ENCODE measurements at places on chromosomes 7 and 10.

DNA sequence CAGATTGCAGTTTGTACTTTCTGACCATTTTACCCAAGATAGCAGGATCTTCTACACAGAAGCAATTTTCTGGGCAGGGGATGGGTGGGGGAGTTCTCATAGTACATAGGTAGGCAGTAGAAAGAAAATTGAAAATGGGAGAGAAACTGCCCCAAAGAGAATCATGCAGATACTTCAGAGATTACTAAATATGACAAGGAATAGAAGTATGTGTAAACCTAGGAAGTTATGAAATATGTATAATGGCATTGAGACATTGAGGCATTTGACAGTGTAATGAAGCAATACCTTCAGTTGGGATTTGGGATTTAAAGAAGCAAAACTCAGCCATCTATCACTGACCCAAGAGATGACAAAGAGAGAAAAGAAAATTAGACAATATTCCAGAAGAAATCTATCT lies 233.0 kb downstream of the PTN start:
- DNase-seq = peak; percentile 24

- no peak for DNase-seq
Measured at GRCh38 chr7:36416251-36416650, 26.6 kb downstream of the ANLN start.

- no peak for DNase-seq
Measured at GRCh38 chr7:157313645-157314044, 23.2 kb upstream of the DNAJB6 start.

GRCh38 chr7:1028775-1029636 lies 15.3 kb upstream of the GPR146 start:
- peak; percentile 97 for DNase-seq

GRCh38 chr7:155683714-155684113 lies 39.3 kb downstream of the RBM33 start:
- DNase-seq = no peak

GRCh38 chr10:58102897-58103296 lies 164.8 kb downstream of the IPMK start:
- no peak for DNase-seq

DNA sequence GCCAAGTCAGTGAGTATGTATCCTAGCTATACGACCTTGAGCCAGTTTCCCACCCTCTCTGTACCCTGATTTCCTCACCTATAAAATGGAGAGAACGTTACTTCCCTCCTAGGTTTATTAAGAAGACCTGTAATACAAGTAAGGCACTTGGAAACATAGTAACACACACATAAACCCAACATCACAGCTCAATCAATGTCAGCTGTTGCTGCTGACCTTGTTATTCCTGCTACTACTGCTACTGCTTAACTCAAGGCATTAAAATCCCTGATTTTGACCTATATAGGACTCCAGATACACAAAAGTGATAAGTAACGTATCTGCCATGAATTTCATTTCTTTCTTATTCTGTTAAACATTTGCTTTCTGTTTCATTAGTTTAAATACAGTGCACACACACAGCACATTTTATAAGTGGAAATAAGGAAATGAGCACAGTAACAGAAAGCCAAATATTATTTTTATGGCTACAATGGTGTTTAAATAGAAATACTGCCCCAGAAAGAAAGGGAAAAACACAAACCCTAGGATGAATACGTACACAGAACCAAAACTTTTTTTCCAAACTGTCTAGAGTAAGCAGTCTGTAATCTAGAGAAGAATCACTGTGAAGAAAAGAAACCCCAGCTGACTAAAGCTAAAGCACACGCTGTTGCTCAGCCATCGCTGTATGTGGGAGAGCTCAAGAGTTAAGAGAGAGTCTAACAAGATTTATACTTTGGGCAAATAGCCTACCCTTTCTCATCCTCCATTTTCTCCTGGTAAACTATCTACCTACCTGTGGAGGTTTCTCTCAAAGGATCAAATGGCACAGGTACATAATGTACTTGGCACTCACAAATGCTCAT lies 19.0 kb downstream of the NAPEPLD start:
- no peak for DNase-seq

DNA sequence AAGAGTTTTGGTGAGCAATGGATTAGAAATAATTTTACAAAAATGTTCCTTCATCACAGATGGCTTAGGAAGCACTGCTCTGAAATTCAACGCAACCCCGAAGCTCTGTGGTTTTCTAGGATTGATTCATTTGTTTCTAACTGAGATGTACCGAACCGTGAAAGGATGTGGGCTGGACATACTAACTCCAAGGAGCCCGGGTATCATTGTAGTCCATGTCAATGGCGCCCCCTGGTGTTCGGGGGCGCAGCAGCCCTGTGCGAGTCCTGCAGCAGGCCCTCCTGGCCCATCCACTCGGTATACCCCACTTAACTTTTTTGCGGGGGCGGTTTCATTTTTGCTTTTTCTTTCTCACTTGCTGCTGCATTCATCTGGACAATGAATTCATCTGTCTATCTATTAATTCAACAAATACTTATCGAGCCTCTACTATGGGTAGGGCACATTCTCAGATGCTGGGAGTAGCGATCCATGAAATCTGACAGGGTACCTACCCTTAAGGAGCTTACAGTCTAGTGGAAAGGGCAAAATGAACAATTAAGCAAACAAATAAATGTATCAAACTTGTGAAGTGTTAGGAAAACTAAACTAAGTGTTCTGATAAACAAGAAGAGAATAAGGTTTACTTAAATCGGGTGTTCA lies 25.2 kb upstream of the ITPRID1 start:
- peak; percentile 45 for DNase-seq

DNA sequence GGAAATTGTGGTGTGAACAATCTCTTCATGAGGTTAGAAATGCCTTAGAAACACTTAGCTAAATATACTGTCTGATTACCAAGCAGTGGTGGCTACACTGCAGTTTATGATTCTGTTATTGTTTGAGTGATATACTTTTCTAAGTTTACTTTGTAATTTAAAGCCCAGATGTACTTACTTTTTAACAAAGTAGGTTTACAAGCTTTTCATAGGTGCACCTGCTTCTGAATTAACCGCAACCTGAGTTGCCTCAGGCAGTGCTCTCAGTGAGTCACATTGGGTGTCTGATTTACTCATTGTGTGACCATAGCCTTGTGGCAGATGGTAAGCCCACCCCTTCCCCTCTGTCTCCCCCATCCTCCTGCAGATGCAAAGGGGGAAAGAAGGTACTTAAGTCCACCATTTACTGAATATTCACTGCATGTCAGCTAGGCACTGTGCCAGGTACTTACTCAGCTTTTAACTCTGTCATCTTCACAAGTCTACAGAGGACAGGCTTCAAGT lies 9.0 kb downstream of the MTURN start:
- no peak for DNase-seq

DNA sequence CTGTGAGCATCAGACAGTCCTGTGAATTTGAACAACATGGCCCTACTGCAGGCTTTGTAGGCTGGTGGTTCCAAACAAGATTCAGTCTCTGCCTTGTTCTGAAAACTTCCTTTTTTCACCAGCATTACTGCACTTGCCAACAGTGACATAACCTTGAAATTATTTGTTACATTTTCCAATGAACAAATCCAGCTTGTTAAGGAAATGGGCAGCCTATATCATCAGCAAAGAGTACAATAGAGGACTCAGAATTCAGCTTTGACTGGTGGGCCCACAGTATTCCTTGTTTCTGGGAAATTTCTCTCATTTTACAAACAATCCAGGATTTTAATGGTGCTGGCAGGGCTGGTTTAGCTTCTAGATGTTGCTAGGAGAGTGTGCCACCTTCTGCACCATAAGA lies 703.7 kb upstream of the FZD8 start:
- DNase-seq = no peak

DNA sequence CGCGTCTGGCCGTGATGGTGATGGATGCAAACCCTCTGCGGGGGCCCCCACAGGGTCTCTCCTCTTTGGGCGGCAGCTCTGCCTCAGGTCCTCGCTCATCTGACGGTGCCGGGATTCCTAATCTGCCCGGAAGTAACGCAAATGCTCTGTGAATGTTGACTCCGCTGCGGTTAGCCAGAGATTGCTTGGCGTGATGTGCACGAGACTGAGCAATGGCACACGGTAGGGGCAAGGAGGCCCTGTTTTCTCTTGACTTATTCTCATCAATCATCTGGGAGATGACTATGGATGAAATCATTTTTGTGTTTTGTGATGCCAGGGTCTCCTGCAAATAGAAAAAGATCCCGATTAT lies 116.5 kb upstream of the ADAM12 start:
- no peak for DNase-seq

GRCh38 chr7:125480762-125481161 lies 551.1 kb upstream of the POT1 start:
- no peak for DNase-seq

- no peak for DNase-seq
Measured at GRCh38 chr7:148402159-148402558, 188.4 kb upstream of the C7orf33 start.

DNA sequence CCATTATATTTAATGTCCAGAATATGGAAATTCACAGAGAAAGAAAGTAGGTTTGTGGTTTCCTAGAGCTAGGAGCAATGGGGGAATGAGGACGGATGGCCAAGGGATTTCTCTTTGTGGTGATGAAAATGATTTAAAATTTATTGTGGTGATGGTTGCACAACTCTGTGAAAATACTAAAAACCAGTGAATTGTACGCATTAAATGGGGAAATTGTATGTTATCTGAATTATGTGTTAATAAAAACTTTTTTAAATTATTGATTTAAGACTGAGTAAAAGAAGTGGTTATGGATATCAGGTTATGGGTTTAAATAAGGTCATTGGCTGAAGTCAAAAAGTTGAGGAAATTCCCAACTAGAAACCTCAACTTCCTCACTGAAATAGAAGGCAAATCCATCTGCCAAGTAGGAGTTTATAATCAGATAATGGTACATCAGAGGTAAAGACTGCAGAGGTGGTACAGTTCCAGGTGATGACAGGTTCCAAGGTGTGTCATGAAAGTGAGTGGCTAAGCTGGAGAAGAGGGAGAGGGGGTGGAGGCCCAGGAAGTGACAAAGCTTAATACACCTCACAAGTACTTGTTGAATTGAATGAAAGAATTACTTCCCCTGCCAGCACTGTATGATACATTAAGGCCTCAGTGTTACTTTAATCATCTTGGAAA lies 68.9 kb upstream of the CCDC71L start:
- no peak for DNase-seq

- no peak for DNase-seq
Measured at GRCh38 chr10:55628260-55628701, 732.8 kb downstream of the ZWINT start.

DNA sequence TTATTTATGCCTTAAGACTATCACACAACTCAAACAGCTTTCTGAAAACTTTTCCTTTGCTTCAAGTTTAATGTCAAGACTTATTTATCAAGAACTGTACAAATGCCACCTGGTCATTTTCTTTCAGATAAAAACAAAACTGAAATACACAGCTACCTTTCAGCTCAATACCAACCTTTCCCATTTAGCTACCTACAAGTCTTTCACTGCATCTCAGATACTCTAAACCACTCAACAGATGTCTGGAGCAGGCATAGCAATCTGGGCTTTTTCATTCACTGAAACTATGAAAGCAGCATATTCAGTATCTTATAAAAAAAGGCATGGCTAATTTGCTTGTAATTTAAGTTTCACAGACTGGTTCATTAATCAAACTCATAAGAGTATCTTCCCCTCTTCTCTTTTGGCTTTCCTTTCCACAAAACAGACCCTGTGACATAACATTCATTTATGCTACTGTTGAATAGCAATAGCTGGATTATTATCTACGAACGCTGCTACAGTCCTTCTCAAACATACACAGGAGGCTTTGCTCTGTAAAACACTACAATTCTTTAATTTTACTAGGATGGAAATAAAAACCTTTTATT lies 8.2 kb downstream of the TRA2A start:
- no peak for DNase-seq

DNA sequence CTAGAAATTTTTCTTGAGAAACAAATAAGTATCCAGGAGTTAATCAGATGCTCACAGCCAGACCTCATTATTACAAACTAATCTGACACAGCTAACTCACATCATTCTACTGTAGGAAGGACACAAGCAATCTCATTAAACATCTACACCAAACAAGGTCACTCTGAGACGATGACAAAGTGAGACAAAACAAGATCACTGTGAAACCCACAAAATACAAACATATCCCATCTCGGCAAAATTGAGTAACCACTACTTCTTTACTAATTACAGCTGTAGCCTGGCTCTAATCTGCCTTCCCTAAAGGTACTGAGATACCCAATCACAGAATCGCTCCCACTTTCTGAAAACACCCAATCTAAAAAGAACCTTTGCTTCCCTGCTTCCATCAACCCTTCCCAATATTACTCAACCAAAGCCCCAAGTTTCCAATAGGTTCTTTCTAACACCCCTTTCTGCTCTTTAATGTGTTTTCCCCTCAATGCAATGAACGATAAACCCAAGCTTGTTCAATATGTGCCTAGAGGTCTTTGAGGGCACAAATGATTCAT lies 26.9 kb downstream of the CCDC6 start:
- DNase-seq = no peak

GRCh38 chr7:105756367-105756766 lies 120.0 kb downstream of the ATXN7L1 start:
- DNase-seq = no peak

DNA sequence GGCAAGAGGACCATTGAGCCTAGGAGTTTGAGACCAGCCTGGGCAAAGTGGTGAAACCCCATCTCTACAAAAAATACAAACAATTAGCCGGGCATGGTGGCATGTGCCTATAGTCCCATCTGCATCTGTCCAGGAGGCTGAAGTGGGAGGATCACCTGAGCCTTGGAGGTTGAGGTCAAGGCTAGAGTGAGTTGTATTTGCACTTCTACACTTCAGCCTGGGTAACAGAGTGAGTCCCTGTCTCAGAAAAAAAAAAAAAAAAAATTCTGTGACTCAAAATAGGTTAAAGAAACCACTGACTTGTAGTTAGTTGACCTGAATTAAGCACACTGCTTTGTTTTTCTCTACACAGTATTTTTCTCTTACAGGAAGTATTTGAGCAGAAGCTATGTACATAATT lies 74.4 kb downstream of the METTL2B start:
- DNase-seq = no peak

GRCh38 chr10:24153537-24153936 lies 55.4 kb upstream of the KIAA1217 start:
- no peak for DNase-seq

- DNase-seq = no peak
Measured at GRCh38 chr7:28818996-28819395, 139.1 kb downstream of the TRIL start.

DNA sequence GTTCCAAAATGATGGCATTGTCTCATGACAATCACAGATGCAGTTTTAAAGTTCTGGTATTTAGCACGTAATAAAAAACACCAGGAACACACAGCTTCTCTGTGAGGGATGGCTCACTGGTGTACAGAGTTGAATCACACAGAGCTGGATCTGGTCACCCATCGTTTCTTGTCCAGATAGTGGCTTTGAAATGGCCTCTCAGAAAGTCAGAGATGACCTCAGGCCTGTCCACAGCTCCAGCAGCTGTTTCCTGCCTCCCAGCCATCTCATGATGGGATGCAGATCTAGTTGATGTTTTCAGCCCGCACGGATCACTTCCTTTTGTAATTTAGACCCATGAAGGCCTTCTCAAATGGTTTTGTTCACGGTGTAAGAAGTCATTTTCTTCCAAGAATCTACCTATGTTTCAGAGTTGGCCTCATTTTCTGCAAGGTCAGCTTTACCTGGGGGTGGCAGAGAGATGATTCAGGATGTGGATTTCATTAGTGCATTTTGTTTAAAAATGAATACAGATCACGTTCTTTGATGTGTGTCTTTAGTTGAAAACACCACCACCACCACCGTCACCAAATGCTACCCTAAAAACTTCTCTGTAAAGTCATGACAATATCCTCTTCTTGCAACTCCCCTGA lies 166.2 kb downstream of the SNX10 start:
- DNase-seq = no peak

- DNase-seq = no peak
Measured at GRCh38 chr10:28215930-28216329, 86.9 kb downstream of the MPP7 start.
